ENCODE measurements at places on chromosomes 6 and 20.

GRCh38 chr20:17640146-17640874, 41.7 kb downstream of the RRBP1 start:
- no peak for DNase-seq

DNA sequence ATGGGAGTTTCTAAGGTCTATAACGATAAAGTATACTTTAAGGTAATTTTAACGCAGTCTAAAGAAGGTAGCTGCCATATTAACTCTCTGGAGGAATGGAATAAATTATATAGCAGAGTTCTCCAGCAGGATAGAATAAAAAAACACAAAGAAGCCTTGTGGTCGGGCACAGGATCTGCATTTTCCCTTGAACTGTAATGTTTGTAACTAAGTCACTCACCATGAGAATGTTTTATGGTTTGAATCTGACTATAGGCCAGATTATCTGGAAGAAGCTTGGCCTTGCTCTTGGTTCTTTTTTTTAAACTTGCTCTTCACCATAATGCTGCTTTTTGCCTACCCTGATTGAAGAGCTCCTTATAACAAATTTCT, 238.8 kb upstream of the NOX3 start:
- no peak for DNase-seq

- DNase-seq = no peak
Observed at GRCh38 chr6:138728662-138729061, 44.9 kb upstream of the CCDC28A start.

DNA sequence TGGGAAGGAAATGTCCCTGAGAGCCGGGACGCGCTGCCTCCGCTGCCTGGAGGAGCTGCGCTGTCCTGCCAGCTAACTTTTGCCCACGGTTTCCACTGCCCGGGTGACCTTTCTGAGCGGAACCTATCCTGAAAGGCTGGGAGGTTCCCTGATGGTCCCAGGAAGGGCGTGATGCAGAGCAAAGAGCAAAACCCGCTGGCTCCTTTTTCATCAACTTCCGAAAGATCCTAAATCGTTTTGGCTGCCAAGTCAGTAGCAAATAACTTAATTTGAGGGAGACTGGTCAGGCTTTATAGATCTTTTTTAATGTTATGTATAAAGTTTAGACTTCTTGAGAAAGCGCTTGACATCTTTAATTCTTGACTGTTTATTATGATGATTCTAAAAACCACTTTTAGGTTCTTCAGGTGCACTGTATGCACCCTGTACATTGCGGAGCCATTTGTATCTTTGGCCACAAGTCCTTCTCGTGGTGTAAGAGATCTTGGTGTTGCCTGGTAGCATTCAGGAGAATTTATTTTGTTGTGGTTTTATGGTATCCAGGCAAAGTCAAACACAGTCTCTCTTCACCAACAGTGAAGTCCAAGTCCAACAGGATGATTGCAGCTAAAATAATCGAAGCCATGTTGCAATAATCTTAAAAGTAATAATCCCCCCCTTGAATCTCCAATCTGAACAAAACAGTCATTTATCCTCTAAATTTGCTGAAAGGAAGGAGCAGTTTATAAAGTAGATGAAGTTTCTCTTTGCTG, at the start of gene SYNE1:
SYNE1 (minus strand) TSS at position 67 of the 752 bp plus-strand sequence. CDS start 9,031 bp downstream, outside the sequence.
- no peak for DNase-seq

DNA sequence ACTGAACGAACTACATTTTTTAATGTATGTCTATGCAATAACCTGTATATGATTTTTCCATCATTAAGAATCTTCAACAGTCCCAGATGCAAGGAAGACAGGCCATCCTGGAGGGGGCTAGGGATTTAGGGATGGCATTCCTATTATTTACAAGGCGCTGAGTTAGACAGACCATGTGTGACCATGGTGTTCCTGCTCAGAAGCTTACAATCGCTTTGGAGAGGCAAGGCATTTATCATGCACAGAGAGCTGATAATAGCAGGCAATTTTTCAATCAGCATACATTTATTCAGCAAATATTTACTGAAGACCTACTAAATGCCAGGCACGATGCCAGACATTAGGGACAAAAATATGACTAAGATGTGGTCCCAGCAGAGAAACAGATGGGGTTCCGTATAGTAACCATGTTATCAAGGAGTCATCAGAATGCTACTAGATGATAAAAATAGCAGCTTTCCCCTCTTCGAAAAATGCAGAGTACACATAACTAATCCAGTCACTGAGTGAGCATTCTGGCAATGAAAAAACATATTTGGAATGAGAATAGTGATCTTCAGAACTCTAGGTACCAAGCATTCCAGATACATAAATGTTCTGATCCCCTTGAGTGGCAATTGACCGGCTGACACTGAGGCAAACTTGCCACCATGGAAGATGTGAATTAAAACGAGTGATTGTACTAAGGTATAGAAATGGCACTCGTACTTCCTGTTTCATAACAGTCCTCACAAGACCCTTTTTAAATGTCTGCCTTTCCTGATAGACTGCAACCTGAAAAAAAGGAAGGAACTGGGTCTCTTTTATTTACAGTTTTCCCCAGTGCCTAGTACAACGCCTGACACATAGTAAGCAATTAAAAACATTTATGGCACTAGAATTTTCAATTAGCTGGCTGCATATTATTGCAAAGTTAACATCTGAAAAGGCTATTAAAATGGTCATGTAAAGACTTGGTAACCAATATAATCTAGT, 135.7 kb downstream of the ATXN1 start:
- no peak for DNase-seq

- no peak for DNase-seq
Observed at GRCh38 chr6:37514837-37515236, 15.1 kb upstream of the CCDC167 start.

DNA sequence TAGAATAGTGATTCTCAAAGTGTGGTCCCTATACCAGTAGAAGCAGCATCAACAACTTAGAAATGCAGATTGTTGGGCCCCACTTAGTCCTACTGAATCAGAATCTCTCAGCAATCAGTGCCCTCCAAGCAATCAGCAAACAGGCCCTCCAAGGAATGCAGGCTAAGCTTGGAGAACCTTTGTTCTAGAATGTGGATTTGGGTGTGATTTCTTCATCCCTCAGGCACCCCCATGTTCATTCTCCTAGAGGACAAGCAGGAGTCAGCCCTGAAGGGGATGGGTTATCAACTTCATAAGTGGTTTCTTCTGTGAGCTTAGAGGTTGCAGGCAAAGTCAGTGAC, 40.5 kb upstream of the TAF8 start:
- no peak for DNase-seq

DNA sequence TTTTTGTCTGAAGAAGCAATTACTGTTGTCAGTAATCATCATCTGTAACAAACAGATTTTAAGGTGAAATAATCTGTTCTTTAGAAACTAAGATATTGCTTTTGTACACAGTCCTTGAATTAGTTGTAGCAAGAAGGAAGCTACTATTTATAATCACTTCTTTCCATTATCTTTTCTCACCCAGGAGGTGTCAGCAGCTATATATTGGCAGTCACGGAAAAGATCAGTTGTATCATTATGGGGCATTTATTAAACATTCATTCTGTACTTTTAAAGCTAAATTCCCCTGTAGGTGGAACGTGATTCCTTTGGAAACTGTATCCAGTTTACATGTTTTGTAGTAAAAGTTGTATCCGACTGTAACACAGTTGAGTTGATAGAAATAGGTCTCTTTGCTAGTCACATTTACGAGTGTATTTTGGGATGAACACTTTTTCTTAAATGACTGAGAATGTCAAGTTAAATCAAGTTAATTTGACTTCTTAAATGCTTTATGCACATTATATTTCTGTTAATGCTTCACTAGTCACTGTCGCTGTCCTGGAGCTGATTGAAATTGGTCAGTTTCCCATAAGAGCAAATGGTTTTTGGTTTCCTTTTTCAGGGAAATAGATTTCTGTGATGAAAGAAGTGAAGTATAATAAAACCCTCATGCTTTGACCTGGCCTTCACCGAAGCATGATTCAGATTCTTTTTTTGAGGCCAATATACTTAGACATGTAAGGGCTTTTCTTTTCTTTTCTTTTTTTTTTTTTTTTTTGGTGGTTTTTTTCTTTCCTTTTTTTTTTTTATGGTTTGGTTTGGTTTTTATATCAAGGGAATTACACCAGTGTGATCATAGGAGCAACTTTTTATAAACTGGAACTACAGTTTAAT, 5.1 kb downstream of the QKI start:
- DNase-seq = no peak

DNA sequence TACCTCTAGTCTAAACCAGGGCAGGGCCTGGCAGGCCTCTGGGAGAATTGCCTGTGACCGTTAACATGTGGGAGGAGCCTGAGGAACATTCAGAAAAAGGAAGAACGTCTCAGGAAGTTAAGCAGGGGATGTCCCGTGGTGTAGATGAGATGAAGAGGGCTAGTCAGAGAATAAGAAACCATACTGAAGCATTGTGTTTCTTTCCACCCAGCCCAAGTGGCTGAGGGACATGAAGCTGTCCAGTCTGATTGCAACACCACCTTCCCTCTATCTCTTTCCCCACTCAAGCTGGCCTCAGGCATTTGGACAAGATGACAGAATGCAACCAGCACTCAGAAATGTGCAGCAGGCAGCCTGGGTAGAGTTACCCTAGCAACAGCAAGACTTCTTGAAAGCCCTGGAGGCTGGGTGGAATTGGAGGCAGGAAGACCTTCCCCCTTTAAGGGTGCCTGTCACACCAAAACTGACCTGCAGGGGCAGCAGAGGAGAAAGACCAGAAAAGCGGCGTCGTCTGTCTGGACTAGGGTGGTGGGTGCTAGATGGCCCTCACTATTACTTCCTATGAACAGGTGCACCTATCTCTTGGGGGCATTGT, 186.1 kb downstream of the UNC5CL start:
- DNase-seq = no peak

DNA sequence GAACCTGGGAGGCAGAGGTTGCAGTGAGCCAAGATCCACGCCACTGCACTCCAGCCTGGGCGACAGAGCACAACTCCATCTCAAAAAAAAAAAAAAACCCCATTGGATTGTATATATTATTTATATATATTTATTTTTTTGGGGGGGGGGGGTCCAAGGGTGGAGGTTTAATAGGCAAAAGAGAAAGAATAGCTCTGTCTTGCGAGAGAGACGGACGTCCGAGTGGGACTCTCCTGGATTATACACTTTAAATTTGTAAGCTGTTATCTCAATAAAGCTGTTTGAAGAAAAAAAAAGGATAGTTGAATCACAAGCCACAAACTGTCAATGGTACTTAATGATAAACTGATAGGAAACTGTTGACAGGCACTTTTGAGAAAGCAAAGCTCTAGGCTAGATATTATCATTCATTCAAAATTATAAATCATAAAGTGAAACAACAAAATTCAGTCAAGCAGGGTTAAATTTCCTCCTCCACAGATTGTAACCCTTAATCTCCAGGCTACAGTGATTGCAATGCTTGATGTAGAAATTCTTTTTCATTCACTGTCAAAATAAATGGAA, 20.3 kb downstream of the EIF2S2 start:
- DNase-seq = no peak

All from amygdala (tissue), 56 donors.